Inflammatory macrophage treated with lipopolysaccharide for 4 hours (primary cell): ENCODE measurements at places on chromosomes 7 and 10.
A peak's percentile ranks its signal among the peaks of the same experiment; 100 is the strongest.

GRCh38 chr7:94357076-94357475, 37.6 kb upstream of the COL1A2 start:
- DNase-seq, result no peak

DNA sequence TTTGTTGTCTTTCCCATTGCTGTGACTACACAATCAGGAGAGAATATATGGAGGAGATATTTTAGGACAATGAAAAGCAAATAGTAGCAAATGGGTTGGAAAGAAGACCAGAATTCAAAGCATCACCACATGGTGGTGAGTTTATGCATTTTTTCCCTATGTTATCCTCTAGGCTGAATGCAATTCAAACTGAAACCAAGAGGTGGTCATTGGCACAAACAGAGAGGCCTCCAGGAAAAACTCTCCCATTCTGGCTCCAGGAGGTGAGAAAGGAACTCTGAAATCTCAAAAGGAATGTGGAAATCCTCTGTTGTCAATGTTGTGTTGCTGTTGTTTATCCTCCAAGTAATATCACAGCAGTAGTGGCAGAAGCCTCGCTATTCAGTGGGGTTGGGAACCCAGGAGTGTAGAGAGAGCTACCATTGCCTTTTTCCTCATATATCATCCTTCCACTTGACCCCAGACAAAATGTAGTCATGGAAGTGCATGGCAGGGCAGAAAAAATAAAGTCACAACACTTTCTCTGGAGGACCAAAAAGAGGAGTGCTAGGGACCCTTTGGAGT, 819.1 kb downstream of the GRID1 start:
- DNase-seq, result no peak

GRCh38 chr7:119712886-119713462, 560.0 kb upstream of the KCND2 start:
- DNase-seq, result no peak

GRCh38 chr7:22429386-22429785, 70.6 kb downstream of the STEAP1B start:
- no peak for DNase-seq

DNA sequence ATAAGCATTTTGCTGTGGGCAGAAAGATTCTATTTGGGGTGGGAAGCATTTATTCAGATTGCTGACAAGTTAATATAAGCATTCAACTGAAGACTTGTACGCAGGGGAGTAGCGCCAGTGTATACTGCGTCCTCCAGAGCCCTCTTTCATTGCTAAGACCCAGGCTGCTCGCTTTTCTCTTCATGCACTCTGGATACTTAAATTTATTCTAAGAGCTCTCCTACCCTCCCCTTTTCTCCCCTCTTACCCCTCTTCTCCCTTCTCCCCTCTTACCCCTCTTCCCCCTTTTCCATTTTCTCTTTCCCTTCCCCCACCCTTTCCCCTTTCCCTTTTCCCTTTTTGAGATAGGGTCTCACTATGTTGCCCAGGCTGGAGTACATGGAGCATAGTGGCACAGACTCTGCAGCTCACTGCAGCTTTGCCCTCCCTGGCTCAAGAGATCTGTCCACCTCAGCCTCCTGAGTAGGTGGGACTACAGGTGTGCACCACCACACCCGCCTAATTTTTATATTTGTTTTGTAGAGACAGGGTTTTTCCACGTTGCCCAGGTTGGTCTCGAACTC, 125.8 kb downstream of the CDK14 start:
- no peak for DNase-seq

- no peak for DNase-seq
These were observed 168.9 kb downstream of the NRF1 start for GRCh38 chr7:129780257-129780973.

DNA sequence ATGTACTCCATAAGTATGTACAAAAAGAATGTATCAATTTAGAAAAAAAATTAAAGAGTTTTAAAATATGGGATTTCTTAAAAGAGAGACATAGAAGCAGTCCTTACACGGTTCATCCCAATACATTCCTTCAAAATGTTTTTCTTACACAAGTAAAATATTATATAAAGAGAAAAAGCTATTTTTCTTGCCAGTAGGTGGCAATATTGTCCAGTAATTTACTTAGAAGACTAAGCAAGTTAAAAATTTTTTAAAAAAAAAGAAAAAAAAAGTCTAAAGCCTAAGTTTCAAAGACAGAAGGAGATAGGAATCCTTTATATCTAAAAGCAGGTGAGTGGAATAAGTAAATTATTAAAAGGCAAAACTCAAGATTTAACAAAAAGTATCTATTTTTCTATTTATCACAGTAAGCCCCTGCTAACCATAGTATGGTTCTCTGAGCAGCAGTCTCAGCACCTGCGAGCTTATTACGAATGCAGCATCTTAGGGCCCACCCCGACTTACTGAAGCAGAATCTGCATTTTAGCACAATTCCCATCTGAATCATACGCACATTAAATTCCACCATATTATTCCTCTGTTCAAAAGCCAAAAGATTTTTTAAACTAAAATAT, 240.6 kb downstream of the DGKI start:
- peak; percentile 67 for DNase-seq

DNA sequence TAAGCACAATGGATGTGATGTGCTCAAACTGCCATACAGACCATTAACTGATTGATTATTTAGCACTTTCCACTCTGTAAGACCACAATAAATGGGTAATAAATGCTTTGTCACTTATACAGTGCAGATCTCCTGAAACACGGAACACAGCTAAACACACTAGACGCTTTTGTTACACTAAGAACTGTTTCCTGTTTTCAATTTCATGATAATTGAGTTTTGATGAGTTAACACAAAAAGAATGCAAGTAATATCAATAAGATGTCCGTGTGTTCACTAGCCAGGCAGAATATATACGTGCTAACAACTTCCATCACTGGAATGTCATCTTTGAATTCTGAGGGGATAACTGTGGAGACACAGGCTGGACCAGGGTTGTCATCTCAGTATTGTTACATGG, 178.8 kb downstream of the SKAP2 start:
- DNase-seq, result peak; percentile 42

DNA sequence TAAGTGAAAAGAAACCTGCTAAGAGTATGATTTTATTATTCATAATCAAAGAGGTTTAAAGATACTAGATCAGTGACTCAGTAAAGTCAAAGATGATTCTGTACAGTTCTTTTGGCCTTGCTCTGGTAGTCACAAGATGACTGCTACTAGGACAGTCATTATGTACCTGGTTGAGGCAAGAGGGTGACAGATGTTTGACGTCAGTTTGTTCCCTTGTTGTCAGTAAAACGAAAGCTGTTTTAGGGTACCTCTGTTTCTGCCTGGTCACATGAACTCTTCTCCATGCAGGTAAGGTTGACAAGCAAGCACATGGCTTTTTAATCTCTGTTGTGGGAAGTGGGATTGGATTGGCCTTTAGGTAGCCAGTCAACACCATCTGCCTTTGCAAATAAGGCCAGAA, 308.0 kb downstream of the EXOC4 start:
- DNase-seq, result no peak

DNA sequence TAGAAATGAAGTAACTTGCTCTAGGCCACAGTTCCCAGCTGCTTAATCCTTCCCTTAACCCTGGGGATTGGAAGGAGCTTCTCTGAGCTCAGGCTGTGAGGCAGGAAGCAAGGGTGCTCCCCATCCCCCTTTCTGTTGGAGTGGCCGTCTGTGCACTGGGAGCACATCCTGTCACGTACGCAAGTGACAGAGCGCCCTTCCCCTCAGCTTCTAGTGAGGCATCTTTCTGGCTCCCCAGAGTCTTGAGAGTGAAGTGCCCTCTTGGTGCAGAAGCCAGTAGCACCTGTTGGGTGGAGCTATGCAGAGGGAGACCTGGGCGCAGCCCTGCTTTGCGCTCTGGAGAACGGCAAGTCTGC, 47.8 kb downstream of the SHH start:
- no peak for DNase-seq

GRCh38 chr7:104961821-104962220, 52.2 kb upstream of the KMT2E start:
- DNase-seq, result peak; percentile 56

DNA sequence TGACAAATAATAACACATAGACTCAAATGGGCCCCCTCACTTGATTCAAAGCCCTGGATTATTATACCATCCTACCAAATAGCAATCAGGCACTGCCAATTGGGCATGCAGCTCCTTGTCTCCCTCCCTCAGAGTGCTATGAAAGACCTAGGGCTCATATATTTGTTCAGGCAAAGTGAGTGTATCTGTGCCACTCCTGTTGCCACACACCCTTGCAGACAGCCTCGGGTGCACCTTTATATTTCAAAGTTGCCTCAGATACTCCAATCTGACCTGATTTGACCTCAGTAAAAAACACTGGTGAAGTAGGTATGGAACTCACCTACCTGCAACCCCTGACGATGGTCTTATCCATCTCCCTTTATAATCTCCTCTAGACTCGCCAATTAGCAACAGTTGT, 3.0 kb upstream of the NAMPT start:
- DNase-seq, result no peak

GRCh38 chr7:147071536-147071935, 954.9 kb downstream of the CNTNAP2 start:
- DNase-seq, result no peak

DNA sequence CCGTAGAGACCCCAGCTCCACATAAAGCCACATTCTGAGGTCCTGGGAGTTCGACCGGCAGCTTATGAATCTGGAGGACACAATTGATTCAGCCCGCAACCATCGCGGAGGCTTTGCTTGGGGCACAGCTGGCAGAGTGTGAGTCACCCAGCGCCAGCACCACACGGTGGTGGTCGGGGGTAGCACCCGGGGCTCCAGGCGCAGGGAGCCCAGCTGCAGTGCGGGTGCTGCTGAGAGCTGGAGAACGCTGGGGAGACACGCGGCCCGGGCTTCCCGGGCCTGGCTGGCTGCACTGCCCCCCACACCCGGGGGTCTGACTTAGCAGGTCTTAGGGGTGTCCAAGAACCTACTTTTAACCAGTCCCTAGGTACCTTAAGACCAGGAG, 87.9 kb downstream of the PAXIP1 start:
- no peak for DNase-seq

DNA sequence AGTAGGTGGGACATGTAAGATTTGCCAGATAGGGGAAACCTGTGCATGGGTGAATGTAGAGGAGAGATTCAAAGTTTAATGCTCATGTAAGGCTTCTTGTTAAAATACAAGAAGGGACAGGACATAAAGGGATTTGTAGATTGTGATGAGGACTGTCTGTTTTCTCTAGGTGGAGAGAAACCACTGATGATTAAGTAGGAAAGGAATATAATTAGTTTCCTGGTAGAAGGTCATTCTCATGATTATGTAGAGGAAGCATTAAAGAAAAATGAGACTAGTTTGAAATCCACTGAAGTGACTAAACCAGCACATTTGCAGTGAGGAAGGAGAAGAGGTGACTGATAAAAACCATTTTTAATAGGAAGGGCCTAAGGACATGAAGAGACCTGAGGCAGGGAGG, 19.6 kb upstream of the MACC1 start:
- peak; percentile 41 for DNase-seq

GRCh38 chr7:25763463-25763860, 388.5 kb upstream of the NFE2L3 start:
- no peak for DNase-seq

- peak; percentile 45 for DNase-seq
These were observed 23.0 kb downstream of the CDC123 start for GRCh38 chr10:12218991-12219390.

- no peak for DNase-seq
These were observed 106.7 kb downstream of the WDFY4 start for GRCh38 chr10:48791267-48791928.

GRCh38 chr10:126525326-126525725, 137.0 kb upstream of the ADAM12 start:
- no peak for DNase-seq

- DNase-seq, result no peak
These were observed 391.4 kb upstream of the AKR1E2 start for GRCh38 chr10:4434516-4435071.

GRCh38 chr7:33814936-33815335, 90.4 kb upstream of the BMPER start:
- no peak for DNase-seq

DNA sequence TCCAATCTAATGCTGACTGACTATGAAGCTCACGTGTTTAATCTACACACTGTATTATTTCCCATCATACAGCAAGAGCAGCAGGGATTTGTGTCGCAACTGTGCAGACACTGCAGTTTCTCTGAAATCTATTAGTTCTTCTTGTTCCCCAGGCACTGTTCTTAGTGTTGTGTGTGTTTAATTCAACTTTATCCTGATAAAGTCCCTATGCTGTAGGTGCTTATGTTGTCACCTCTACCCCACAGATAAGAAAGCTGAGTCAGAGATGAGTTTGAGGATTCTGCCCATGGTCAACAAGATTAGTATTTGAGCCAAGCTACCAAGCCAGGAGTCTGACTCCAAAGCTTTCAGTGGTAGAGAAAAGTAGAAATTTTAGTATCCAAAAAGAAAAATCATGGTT, 22.5 kb upstream of the EPHB6 start:
- peak; percentile 17 for DNase-seq

DNA sequence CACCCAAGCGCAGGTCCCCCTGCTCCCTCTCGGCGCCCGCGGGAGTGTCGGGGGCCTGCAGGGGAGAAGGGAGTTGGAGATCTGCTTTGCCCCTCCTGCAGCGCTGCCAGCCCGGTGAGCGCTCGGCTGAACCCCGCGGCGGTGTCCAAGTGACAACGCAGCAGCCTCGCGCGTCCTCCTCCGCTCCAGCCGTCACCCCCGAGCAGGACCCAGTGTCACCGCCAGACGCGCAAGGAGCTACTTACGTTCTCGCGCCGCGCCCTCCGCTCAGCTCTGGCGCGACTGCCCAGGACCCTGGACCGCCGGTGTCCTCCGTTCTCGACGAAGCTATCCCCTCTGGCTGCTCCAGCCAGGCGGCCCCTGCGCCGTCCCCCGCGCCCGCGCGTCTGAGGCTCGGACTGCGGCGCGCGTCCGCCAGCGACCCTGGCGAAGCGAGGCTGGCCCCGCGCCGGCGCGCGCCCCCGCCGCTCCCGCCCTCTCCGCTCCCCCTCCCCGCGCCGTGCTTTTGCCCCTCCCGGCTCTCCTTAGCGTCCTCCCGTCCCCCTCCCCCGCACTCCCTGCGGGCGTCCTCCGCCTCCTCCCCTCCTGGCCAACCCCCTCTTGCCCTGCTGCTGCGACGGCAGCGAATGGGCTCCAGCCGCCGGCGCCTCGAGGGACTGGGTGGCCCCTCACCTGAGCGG, at the start of gene NRCAM:
Gene NRCAM (minus strand): TSS at position 439 of the 680 bp plus-strand sequence. CDS start 216,372 bp downstream, outside the sequence.
- peak; percentile 13 for DNase-seq

GRCh38 chr10:7891634-7892033, 73.3 kb downstream of the TAF3 start:
- no peak for DNase-seq

GRCh38 chr10:88493691-88494483, 89.2 kb downstream of the RNLS start:
- peak; percentile 29 for DNase-seq
